Glomerular endothelial cell (primary cell): ENCODE measurements at places on chromosomes 12 and 14.
A peak's percentile ranks its signal among the peaks of the same experiment; 100 is the strongest.

GRCh38 chr12:23887055-23887835 lies 62.2 kb downstream of the SOX5 start:
- DNase-seq: no peak

DNA sequence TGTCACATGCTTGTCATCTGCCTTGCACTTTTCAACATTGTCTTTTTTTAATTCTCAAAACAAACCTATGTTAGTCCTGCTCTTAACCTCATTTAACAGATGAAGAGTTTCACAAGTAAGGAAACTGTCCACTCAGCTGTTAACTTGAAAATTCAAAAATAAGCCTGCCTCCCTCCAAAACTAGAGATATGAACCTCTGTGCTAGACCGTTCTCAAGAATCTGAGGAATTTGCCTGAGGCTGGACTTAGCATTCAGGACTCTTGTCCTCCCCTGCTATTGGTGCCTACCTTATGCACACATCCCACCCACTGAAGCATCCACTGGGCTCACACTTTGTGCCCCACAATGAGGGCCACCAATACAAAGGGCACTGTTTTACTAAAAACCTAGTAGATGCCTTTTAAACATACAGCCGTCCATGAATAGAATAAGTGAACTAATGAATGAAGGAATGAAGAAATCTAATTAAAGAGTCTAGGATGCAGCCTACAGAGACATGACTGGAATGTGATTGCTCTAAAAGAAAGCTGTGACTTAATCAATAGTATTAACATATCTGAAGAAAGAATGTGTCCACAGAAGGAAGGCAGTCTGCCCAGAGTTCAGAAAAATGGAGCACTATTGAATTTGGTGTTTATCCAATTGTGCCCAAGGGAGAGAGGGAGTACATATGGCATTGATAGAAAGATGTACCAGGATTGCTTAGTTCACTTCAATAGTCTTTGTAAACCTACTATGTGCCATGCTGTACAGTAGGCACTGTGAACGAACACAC lies 238.5 kb downstream of the SPTSSA start:
- DNase-seq: no peak

- no peak for DNase-seq
These were observed 3.4 kb downstream of the KLRB1 start for GRCh38 chr12:9604287-9604686.

- DNase-seq: no peak
These were observed 775.6 kb downstream of the VRK1 start for GRCh38 chr14:97572583-97573458.

DNA sequence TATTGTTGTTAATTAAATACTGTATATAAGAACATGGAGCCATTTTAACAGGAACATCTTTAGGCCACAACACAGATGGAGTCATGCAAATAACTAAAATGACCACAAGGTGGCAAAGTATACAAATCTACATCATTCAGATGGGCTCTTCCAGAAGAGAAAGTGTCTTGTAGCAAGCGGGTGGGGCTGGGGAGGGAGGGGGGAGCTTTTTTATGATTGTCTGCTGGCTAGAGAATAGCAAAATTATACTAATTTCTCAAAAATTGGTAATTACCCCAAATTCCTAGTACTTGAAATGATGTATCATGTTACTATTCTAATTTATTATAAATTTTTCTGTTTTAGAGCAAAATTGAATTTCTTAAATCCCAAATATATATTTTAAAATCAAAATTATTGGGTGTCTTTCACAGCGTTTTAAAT lies 378.7 kb downstream of the PRKD1 start:
- DNase-seq: peak; percentile 44

DNA sequence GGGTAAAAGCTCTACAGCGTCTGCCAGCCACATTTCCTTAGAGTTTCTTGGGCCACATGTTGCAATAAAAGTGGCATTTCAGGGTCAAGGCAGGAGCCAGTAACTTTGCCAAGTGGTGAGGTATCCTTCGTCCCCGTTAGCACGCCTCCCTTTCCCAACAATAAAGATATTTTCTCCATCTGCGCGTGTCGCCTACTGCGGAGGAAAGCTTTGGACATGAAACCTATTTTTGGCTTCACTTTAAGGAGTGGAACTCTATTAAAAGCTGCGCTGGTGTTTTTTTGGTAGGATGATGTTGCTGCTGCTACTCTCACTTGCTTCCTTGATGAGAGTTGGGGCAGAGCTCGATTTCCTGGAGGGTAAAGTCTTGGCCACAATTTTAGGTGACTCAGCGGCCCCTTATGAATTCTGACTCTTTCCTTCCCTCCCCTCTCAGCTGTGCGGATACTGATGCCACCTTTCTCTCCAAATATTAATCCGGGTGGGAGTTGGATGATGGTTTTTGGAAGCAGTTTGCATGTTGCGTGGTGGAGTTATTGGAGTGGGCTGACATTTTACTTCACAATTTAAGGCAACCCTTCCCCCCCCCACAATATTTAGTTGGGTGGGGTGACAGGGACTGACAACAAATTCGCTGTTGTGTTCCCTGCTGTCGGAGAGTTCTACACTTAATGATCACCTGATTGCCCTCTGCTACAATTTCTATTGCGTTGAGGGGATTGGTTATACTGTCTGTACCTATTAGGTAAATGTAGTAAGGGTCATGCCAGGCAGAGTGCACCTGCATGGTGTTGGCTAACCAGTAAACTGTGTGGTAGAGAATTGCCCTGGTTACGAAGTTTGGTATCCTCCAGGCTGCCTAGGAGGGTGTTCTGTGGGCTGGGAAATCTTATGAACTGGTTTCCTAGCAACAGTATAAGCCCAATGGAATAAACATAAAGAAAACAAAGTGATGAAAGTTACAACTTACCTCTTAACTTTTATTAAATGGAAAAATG lies 1.1 kb downstream of the CCDC91 start:
- no peak for DNase-seq

- no peak for DNase-seq
These were observed 1092.1 kb upstream of the TMEM132C start for GRCh38 chr12:127174881-127175280.

DNA sequence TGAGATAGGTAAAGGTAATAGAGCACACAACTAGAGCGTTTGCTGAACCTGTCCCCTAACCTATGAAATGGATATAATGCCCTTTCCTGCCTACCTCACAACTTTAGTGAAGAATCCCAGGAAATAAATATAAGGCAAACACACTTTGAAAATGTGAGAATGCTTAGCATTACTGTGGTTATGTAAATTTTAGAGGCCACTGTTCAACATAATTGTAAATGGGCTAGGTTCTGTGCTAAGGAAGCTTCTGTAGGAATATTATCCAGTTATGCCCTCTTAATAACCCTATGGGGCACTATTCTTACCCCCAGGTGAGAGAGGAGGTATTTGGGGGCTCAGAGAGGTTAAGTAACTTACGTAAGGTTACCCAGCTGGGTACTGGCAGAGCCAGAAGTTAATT lies 92.5 kb upstream of the TMEM233 start:
- DNase-seq: no peak

DNA sequence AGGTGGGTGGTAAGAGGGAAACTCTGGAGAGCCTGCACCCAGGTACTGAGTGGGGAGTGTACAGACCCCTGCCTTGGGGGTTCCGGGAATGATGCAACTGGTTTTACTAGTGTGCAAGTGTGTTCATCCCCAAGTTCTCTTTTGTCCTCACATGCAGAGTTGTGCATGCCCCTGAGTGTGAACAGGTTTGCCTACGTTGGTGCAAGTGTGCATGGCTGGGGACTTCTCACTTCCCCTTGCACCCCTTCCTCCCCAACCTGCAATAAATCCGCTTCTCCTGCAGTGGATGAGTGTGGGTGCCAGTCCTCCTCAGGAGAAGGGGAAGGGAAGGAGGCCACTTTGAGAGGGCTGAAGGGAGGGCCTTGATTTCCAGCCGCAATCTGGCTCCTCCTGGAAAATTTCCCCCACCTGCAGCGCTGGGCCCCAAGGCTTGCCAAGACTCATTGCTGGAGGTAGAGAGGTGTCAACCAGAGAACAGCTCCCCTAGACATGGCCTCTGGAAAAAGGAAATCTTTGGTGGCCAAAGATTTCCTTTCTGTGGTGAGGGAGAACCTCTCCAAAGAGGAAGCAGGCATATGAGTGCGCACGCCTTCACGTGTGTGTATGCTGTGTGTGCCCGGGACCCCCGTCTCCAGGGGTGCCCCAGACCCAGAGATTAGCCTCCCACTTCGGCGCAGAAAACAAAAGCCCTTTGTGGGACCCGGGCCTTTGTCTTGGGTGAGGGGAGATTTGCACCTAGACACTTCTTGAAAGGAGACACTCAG lies 5.5 kb downstream of the AQP2 start:
- no peak for DNase-seq

DNA sequence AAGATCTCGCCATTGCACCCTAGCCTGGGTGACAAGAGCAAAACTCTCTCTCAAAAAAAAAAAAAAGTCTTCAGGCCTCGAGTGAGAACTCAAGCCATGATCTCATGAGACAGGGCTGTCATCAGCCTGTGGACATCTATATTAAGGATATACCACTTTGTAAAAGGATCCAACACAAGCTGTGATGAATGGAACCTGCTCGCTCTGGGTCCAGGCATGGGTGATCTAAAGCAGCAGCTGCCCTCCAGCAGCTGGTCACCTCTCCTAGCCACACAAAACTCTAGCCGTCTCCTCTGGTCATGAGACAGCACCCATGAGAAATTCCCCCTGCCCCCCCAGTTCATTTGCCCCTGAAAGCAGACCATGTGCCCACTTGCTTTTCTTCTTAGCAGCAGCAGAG lies 19.1 kb upstream of the DGLUCY start:
- DNase-seq: no peak

GRCh38 chr12:70628701-70629480 lies 8.3 kb downstream of the PTPRB start:
- no peak for DNase-seq

GRCh38 chr12:92753976-92754885 lies 51.4 kb downstream of the PLEKHG7 start:
- DNase-seq: peak; percentile 100

GRCh38 chr12:110403146-110403975 lies at the start of gene ANAPC7:
TSS of gene ANAPC7 (minus strand) at chr12:110403708. CDS start at chr12:110403627, 81 bp downstream.
- DNase-seq: peak; percentile 75

GRCh38 chr14:89315493-89316470 lies 101.3 kb downstream of the FOXN3 start:
- DNase-seq: no peak

DNA sequence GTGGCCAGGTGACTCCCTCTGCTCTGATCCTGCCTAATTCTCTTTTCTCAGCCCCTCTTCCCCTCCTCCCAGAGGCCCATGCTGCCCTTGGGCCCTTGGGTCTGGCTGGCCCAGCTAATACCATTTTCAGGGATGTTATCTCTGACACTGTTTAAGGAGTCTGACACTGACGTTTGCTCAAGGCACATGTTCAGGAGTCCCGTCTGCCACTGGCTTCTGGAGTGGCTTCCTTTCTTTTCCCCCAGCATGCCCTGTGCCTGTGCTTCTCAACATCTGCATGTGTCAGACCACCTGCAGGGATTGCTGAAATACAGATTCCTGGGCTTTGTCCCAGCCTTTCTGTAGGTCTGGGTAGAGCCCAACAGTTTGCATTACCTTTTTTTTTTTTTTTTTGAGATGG lies 128.9 kb downstream of the BCL11B start:
- no peak for DNase-seq

DNA sequence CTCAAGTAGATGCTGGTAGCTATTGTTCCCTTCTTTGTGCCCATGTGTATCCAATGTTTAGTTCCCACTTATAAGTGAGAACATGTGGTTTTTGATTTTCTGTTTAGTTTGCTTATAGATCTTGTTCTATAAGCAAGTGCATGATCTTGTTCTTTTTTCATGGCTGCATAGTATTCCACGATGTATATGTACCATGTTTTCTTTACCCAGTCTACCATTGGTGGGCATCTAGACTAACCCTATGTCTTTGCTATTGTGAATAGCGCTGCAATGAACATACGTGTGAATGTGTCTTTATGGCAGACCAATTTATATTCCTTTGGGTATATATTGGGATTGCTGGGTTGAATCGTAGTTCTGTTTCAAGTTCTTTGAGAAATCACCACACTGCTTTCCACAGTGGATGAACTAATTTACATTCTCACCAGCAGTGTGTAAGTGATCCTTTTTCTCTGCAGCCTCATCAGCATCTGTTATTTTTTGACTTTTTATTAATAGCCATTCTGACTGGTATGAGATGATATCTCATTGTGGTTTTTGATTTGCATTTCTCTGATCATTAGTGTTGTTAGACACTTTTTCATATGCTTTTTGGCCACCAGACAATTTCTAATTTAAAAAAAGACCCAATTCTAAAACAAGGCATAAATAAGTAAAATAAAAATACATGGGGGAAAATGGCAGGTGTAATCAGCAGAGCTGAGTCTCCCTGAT lies 50.6 kb downstream of the CPM start:
- no peak for DNase-seq

DNA sequence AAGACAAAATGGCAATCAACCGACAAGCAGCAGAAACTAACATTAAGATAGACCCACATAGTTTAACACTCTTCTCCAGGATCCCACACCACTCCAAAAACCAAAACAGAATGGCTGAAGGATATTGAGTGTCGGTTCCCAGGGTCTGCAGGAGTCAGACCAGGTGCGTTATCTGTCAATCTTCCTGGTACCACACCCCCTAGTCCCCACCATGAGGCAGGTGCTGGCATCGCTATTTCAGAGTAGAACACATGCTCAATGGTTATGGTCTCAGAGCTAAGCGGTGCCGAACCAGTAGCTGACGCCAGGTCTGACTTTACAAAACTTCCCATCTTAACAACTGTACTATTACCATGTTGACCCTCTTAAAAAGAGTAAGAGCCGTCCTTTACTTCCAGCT lies 10.2 kb downstream of the STX2 start:
- DNase-seq: no peak

DNA sequence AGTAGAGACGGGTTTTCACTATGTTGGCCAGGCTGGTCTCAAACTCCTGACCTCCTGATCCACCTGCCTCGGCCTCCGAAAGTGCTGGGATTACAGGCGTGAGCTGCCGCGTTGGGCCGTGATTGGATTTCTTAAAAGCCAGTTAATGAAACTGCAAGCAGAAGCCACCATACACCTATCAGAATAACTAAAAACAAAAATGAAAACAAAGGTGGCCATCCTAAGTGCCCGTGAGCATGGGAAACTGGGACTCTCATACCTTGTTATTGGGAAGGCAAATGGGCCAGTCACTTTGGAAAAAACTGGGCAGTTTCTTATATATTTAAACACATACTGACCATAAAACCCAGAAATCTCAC lies 7.7 kb upstream of the TCTN1 start:
- DNase-seq: no peak

- DNase-seq: no peak
These were observed 830 bp upstream of the TRMT61A start for GRCh38 chr14:103528146-103528586.

GRCh38 chr14:99249389-99249788 lies 22.6 kb downstream of the BCL11B start:
- no peak for DNase-seq

DNA sequence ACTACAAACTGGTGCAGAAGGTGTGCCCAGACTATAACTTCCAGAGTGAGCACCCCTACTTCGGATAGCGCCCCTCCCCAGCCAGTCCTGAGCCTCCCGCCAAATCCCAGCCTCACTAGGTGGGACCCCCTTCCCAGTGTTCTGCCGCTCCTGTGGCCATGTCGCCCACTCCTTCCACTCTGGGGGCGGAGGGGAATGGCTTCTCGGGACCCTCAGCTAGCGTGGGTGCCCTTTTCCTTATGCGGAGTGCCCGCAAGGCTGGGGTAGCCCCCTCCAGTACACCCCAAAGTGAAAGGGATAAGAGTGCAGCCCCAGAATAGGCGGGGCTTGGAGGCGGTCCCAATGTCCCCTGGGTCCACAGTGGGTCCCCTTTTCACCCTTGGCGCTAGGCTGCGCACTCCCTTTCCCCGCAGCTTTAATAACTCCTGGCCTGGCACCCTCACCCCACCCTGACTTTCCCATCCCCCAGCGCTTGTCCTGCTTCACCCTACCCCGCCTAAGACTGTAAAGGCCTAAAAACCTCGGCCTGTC lies 3.8 kb upstream of the SHMT2 start:
- DNase-seq: no peak
